ENCODE measurements at places on chromosomes 16 and 17.

DNA sequence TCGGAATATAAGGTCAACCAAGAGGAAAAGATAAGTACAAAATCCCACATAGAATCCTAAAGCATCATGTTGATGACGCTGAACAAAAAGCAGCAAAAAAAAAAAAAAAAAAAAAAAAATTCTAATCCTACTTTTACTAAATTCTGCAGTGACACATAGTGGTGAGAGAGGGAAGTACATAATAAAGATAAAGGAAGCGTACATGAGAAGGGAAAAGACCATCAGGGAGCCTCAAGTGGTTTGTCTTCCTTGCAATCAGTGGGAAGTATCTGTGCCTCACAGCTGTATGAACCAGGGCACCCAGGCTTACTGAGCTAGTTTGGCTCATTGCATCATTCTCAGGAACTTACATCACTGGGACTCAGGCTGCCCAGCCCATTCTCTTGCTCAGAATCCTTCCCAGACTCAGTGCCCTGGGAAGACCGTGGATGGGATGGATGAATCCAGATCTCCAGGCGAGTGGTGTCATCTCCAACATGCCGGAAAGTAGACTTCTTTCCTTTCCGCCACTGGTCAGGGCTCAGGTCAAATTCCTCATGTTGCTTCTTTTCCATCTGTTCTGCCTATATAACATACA lies 21.2 kb downstream of the SMG6 start:
- DNase-seq, result no peak

DNA sequence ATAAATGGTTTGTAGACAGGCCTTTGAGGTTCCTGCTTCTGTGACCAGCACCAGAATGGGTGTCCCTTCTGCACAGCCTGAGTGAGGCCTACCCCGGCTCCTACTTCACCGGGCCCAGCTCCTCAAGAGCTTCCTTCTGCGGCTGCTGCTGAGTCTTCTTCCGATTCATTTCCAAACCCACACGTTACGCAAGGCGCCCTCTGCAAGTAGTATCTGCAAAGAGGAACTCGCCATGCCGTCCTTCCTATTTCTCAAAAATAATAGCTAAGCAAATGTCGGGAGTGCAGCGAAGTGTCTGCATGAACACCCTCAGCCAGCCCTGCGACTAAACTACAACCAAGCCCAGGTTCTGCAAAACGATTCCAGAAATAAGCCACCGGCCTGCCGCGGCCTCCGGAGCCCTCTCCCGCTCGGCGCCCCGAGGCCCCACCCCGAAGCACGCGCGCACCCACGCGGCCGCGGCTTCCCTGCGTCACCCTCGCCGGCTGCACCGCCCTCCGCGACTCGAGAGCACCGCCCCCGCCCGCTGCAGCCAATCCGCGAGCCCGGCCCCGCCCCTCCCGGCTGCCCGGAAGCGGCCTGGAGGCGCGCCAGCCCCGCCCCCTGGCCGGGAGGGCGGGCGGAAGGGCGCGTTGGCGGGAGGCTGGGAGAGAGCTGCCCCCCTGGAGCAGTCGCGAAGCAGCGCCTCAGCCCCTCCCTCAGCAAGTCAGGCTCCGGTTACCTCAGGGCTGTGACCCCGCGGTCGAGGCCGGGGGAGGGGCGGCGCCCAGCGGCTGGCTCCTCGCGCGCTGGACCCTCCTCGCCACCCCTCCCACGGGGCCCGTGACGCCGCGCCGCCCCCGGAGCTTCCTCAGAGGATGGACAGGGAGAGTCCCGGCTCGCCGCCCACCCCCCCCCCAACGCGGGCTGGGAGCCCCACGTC lies 8.3 kb downstream of the MNT start:
- DNase-seq, result peak; percentile 95

GRCh38 chr17:4301066-4301465 lies 37.3 kb upstream of the ANKFY1 start:
- no peak for DNase-seq

DNA sequence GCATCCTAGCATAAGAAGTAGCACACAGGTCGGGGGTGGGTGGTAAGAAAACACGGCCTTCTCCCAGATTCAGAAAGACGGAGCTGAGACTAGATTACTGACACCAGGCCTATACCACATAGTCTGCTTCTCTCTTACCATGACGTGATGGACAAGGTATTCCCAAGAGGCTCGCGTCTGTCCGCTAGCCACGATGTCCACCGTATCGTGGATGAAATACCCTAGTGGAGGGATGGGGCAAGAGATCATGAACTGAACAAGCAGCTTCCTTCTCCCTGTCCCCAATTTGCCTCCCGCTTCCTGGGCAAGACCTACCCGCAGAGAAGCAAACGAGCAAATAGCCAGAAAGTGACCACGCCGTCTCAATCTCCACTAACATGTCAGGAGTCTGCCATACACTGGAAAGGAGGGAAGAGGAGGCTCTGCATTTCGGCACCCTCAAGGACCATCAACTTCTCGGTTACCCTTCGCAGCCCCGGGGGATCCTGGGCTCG lies 820 bp downstream of the TLCD1 start:
- no peak for DNase-seq

DNA sequence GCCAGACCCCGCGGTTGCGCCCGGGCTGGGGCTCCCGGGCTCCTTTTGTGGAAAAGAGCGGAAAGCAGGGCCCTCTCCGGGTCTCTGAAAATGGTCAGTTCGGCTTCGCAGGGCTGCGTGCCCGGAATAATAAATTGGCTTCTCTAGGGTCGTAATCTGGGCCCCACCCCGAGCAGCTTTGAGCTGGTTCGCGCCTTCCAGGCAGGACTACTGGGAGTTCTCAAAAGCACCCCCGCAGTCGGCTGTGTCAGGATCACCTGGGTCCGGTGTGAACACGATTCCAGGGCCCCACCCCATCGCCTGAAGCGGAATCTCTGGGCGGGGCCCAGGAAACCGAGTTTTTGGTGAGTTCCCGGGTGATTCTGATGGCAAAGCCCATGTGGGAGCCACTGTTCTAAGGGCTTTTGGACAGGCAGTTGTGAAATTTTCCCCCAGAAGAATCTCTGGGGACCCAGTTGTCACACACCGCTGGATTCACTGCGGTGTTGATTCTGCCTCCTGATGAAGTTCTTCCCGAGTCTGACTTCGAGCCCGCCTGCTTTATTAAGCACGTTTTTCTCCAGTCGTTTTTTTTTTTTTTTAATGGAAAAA lies 77.0 kb downstream of the MRC2 start:
- DNase-seq, result peak; percentile 53

GRCh38 chr17:30378241-30378824 lies 394 bp upstream of the CPD start:
- peak; percentile 29 for DNase-seq

Data from Calu3 (cell line).